Colonic mucosa (tissue), 4 donors: ENCODE measurements at places on chromosomes 5 and 9. TPM values are rescaled to one million over a fixed set of nuclear protein-coding genes. Genes with fewer than 3 reads are reported as not detected.
A peak's percentile ranks its signal among the peaks of the same experiment; 100 is the strongest.

ANKRD31 gene
- total RNA-seq: 0.05 TPM

PPP2R2B gene
- 0.35 TPM for total RNA-seq

PCDH1 gene
- 97.3 TPM for total RNA-seq

BSPRY gene
- total RNA-seq: 34.2 TPM

FSTL4 gene
- total RNA-seq: 0.89 TPM

TAF11L5 gene
- total RNA-seq: not detected

IFNA6 gene
- not detected for total RNA-seq

TMEM8B gene
- 15.1 TPM for total RNA-seq

OTULINL gene
- 58.5 TPM for total RNA-seq

PCDHGA4 gene
- 0.20 TPM for total RNA-seq

DNA sequence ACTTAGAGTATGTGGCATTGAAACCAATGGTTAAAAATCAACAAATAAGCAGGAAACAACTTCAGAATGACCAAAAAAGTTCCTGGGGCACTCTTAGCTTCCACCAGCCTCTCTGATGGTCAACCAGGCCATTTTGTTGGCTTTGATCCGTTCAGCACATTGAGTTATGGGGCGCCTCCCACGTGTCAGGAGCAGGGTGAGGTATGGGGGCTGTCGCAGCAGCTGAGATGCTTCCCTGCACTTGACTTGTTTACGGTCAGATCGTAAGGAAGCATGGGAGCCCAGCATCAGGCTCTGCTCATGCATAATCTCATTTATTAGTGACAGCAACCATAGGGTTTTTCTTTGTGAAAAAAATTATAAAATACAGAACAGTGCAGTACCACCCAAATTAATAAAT is 16.7 kb downstream of the SYK start:
- no peak for DNase-seq

- DNase-seq: no peak
Measured at GRCh38 chr5:28807195-28807729, 1768.9 kb upstream of the CDH9 start.

DNA sequence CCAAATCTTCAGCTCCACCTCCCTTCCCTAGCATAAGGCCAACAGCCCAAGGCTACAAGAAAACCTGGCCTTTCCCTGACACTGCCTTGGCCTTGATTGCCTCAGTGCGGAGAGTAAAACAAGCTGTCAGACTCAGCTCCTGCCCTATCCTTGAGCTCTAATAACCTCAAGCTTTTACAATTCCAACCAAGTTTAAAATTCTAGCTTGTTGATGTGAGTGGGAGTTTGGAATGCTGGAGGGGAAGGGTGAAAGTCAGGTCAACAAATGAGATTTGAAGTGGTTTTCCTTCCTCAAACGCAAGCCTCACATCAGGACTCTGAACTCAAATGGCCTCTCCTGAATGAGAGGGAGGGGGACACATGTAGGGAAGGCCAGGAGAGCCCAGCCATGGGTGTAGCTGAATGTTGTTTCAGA is 197.0 kb upstream of the VLDLR start:
- DNase-seq: no peak

- DNase-seq: no peak
Measured at GRCh38 chr5:141969783-141970771, 1.2 kb downstream of the RNF14 start.

GRCh38 chr9:37325778-37326177 is 96.7 kb upstream of the GRHPR start:
- no peak for DNase-seq

GRCh38 chr5:13003457-13003856 is 941.0 kb downstream of the DNAH5 start:
- DNase-seq: no peak

GRCh38 chr5:68217047-68217355 is 1.4 kb downstream of the PIK3R1 start:
- no peak for DNase-seq

- DNase-seq: peak; percentile 81
Measured at GRCh38 chr9:109520475-109521132, 22.5 kb upstream of the PTPN3 start.

DNA sequence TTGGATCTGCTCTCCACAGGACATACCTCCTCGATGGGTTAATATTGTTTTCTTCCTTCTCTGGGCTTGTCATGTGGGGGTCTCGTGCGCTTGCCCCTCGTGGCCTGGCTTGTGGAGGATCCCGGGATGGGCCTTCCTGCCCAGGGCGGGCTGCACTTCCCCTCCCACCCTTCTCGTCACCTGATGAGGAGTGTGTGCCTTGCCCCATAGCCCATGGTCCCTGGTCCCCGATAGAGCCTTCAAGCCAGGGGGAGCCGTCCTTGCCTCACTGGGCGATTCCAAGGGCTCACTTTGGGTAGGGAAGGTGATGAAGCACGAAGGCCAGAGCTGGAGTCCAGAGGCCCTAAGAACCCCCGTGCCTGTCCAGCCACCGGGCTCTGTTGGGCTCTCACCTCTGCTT is 28.7 kb downstream of the DYNC2I2 start:
- no peak for DNase-seq

DNA sequence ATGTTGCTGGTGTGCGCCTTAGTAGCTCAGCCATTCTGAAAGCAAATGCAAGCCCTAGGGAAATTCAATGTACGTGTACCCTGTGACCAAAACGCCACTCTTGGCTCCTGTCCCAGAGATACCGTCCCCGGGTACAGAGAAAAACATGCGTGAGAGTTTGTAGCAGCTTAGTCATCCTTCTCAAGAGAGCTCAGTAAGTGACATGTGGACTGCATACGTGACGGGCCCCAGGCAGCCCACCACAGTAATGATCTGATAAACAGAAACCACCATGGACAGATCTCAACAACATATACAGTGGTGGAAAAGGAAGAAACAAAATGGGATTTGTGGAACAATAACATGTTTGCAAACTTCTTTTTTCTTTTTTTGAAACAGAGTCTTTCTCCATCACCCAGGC is 45.1 kb downstream of the S1PR3 start:
- no peak for DNase-seq

GRCh38 chr5:164296603-164297080 is 791.2 kb downstream of the MAT2B start:
- no peak for DNase-seq
